Activated CD4-positive, alpha-beta T cell treated with anti-CD3 and anti-CD28 coated beads, Interleukin-2, amount 10 ng/mL, durations not matched to agents 7 days and 5 days (primary cell): ENCODE measurements at places on chromosomes 13 and 19.

GRCh38 chr13:34521171-34521570 is 420.9 kb upstream of the NBEA start:
- no peaks in the 10 kb centered on the region for H3K36me3 ChIP-seq
- no peaks in the 10 kb centered on the region for H3K27me3 ChIP-seq
- no peaks in the 10 kb centered on the region for H3K4me1 ChIP-seq
- no peak overlapping the region for H3K27ac ChIP-seq
- no peak for DNase-seq
- no peak overlapping the region for H3K4me3 ChIP-seq

DNA sequence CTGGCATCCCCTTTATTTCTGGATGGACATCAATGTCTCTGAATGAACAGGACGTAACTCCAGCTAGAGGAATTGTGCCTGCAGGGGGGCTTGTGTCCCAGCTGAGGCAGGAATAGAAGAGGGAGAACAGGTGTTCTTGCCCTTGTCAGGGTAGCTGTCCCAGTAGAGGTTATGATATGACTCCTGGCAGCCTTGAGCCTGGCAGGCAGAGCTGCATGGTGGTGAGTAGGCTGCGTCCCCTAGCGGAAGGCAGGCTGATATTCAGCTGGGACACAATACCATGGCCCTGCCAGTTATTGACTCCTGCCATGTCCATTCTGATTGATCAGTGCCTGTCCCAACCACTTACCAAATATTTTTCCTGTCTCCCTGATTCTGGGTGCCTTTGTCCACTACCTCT is 197.2 kb downstream of the RAP2A start:
- no peak overlapping the region for H3K27ac ChIP-seq
- H3K27me3 ChIP-seq: peaks cover 7% of the 10 kb centered on the region
- no peaks in the 10 kb centered on the region for H3K36me3 ChIP-seq
- no peaks in the 10 kb centered on the region for H3K4me1 ChIP-seq
- H3K4me3 ChIP-seq: no peak overlapping the region

- DNase-seq: no peak
- no peaks in the 10 kb centered on the region for H3K36me3 ChIP-seq
- no peak overlapping the region for H3K27ac ChIP-seq
These were observed 208.8 kb downstream of the SLITRK6 start for GRCh38 chr13:85590231-85590931.

DNA sequence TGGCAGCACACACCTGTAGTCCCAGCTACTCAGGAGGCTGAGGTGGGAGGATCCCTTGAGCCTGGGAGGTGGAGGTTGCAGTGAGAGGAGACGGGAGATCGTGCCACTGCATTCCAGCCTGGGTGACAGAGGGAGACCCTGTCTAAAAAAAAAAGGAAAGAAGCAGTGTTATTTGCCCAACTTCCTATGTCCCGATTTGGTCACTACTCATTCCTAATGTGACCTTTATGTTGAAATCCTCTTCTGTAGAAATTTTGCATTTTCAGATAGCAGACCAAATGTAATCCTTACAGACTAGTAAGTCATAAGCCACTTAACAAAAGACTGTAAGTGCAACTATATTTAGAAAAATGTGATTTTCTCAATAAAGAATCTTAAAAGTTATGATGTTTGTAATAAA is 18.2 kb upstream of the STK24 start:
- no peaks in the 10 kb centered on the region for H3K27me3 ChIP-seq
- no peaks in the 10 kb centered on the region for H3K36me3 ChIP-seq

GRCh38 chr19:55902080-55902751 is 29.9 kb downstream of the NLRP13 start:
- DNase-seq: no peak
- no peaks in the 10 kb centered on the region for H3K27me3 ChIP-seq
- H3K4me3 ChIP-seq: no peak overlapping the region
- no peaks in the 10 kb centered on the region for H3K4me1 ChIP-seq
- no peaks in the 10 kb centered on the region for H3K36me3 ChIP-seq

DNA sequence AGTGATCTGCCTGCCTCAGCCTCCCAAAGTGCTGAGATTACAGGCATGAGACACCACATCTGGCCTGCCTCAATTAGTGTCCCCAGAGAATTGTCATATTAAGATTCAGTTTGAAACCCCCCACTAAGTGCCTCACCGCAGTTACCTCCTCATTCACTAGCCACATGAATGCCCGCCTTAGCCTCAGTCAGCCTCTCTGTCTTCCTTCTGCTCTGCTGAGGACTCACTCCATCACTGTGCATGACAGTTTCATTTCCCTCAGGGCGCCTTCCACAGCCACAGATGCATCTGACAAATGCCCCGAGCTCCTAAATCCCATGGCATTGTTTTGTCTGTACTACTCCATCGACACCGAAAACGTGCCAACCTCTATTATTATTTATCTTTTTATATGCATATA is 23.3 kb downstream of the MIPEP start:
- no peaks in the 10 kb centered on the region for H3K27me3 ChIP-seq
- no peak overlapping the region for H3K27ac ChIP-seq
- peaks cover 6% of the 10 kb centered on the region for H3K4me1 ChIP-seq
- no peak for DNase-seq

GRCh38 chr13:60887711-60888110 is 490.7 kb downstream of the TDRD3 start:
- H3K4me1 ChIP-seq: no peaks in the 10 kb centered on the region
- H3K4me3 ChIP-seq: no peak overlapping the region
- no peak for DNase-seq

GRCh38 chr13:26965952-26966700 is 205.5 kb downstream of the USP12 start:
- H3K36me3 ChIP-seq: no peaks in the 10 kb centered on the region
- H3K4me1 ChIP-seq: no peaks in the 10 kb centered on the region
- no peak for DNase-seq
- H3K27me3 ChIP-seq: no peaks in the 10 kb centered on the region

GRCh38 chr13:113329656-113330312 is 32.7 kb downstream of the LAMP1 start:
- no peaks in the 10 kb centered on the region for H3K36me3 ChIP-seq
- H3K4me1 ChIP-seq: no peaks in the 10 kb centered on the region
- no peak for DNase-seq
- no peaks in the 10 kb centered on the region for H3K27me3 ChIP-seq
- no peak overlapping the region for H3K4me3 ChIP-seq

GRCh38 chr19:1402411-1403070 is 1.2 kb upstream of the GAMT start:
- H3K27me3 ChIP-seq: no peaks in the 10 kb centered on the region
- H3K27ac ChIP-seq: no peak overlapping the region
- no peaks in the 10 kb centered on the region for H3K36me3 ChIP-seq
- DNase-seq: no peak

- no peak overlapping the region for H3K4me3 ChIP-seq
- no peak overlapping the region for H3K27ac ChIP-seq
- no peak for DNase-seq
- no peaks in the 10 kb centered on the region for H3K4me1 ChIP-seq
- H3K27me3 ChIP-seq: no peaks in the 10 kb centered on the region
- no peaks in the 10 kb centered on the region for H3K36me3 ChIP-seq
These were observed 42.8 kb upstream of the DCUN1D2 start for GRCh38 chr13:113533161-113533840.
